WTC11 (cell line): ENCODE measurements at places on chromosomes 2 and 18.

GRCh38 chr2:217934321-217935131 lies 68.3 kb downstream of the TNS1 start:
- H3K27ac ChIP-seq: 0 out of 2 replicates have a peak overlapping the region, but pooled peaks have one; percentile 41
- DNase-seq: no peak
- H3K27me3 ChIP-seq: no peaks in the 10 kb centered on the region; the same call in 1 of the 2 replicates
- H3K4me1 ChIP-seq: peaks cover 65% of the 10 kb centered on the region
- H3K36me3 ChIP-seq: no peaks in the 10 kb centered on the region

- H3K36me3 ChIP-seq: no peaks in the 10 kb centered on the region
- no peak overlapping the region for H3K4me3 ChIP-seq
- peaks cover 4% of the 10 kb centered on the region for H3K27me3 ChIP-seq
- no peak overlapping the region for H3K27ac ChIP-seq
- DNase-seq: no peak
These were observed 3.1 kb downstream of the SLC38A11 start for GRCh38 chr2:164952057-164952702.

DNA sequence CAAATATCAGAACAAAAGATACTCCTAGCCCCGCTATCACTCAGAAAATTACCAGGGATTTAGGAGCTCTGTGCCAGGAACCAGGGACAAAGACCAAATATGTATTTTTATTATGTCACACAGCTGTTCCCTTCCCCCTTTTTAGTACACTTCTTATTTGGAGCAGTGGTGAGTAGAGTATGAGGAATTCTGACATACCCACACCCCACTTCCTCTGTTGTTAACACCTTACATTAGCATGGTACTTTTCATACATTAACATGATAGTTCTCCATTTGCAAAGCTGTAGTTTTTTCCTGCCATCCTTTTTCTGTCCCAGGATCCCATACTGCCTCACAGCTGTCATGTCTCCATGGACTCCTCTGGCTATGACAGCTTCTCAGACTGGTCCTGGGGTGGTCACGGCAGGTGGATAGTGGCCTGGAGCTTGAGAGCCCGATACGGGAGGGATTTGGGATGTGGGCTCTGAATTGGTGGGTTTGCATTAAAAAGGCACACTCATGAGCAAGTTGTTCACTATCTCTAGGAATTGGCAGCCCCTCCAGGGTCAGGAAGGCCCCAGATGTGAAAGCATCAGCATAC lies 100.2 kb downstream of the SH3RF3 start:
- DNase-seq: no peak
- no peaks in the 10 kb centered on the region for H3K27me3 ChIP-seq
- H3K4me3 ChIP-seq: no peak overlapping the region
- peaks cover 2% of the 10 kb centered on the region; the same call in 1 of the 2 replicates for H3K36me3 ChIP-seq

- H3K4me3 ChIP-seq: no peak overlapping the region
- no peak overlapping the region for H3K27ac ChIP-seq
- H3K4me1 ChIP-seq: peaks cover 66% of the 10 kb centered on the region
- no peaks in the 10 kb centered on the region for H3K27me3 ChIP-seq
- no peak for DNase-seq
These were observed 92.1 kb downstream of the PHLPP1 start for GRCh38 chr18:62807396-62807795.
